CD4-positive, alpha-beta T cell treated with Interleukin-4 for 1 hour (primary cell): ENCODE measurements at places on chromosomes 16 and 17.

GRCh38 chr16:48131201-48131935, 24.4 kb downstream of the ABCC12 start:
- no peak for DNase-seq

DNA sequence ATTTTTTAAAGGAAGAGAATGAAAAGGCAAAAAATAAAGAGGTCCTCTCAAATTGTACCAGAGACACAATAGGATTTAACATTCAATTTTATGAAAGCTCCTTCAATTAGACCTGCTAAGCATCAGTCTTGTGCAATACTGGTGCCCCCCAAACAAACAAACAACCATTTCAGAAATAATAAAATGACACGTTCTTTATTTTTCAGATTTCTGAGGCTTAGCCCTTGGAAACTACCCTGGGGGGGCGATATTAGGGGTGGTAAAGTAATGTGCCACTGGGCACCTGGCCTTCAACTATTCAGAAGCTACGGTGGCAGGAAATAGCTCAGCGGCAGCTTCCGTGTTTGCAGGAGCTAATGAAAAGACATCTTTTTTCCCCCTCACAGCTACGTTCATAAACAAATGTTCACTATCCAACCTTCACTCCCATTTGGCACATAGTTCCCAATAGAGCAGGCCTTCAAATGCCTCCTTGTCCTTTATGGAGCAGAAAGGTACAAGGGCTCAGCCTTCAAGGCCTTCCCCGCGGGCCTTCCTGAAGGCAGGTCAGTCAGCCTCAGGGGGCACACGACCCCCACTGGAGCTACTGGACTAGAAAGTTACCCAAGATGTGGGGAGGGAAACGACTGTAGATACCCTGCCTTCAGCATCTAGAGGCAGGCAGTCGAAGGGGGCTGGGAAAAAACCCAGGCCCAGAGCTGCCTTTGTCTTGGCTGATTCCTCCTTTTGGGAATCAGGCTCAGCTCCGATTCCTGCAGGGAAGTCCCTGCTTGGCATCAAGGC, 44.1 kb downstream of the TBX4 start:
- no peak for DNase-seq

- peak; percentile 61 for DNase-seq
Observed at GRCh38 chr17:42275527-42276358, 448 bp downstream of the STAT5B start.

GRCh38 chr16:82265809-82266208, 95.8 kb upstream of the MPHOSPH6 start:
- no peak for DNase-seq

- no peak for DNase-seq
Observed at GRCh38 chr17:69250641-69251040, 22.0 kb upstream of the ABCA10 start.

DNA sequence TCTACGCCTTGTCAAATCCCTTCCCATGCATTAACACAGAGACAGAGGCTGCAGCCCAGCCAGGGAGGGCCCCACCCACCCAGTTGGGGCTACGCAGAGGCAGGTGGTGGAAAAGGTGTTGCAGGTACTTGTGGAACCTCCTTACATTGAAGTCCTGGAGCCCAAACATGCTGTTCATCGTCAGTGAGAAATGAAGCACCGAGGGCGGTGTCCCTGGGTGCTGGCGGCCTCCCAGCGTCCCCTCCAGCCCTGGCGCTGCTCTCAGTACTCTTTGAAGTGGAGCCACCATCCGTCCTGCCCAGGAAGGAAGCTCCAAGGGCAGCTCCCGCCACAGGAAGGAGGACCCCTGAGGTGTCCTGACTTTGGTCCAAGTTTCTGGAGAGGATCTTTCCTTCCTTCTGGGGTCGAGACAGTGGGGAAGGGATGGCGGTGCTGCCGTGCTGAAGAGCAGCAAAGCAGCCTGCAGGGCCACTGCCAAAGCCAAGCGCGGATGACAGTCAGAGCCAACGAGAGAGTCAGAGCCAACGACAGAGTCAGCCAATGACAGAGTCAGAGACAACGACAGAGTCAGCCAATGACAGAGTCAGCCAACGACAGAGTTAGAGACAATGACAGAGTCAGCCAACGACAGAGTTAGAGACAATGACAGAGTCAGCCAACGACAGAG, 23.4 kb downstream of the LMF1 start:
- DNase-seq = no peak

GRCh38 chr16:2775765-2776499, 1.1 kb downstream of the ELOB start:
- no peak for DNase-seq

DNA sequence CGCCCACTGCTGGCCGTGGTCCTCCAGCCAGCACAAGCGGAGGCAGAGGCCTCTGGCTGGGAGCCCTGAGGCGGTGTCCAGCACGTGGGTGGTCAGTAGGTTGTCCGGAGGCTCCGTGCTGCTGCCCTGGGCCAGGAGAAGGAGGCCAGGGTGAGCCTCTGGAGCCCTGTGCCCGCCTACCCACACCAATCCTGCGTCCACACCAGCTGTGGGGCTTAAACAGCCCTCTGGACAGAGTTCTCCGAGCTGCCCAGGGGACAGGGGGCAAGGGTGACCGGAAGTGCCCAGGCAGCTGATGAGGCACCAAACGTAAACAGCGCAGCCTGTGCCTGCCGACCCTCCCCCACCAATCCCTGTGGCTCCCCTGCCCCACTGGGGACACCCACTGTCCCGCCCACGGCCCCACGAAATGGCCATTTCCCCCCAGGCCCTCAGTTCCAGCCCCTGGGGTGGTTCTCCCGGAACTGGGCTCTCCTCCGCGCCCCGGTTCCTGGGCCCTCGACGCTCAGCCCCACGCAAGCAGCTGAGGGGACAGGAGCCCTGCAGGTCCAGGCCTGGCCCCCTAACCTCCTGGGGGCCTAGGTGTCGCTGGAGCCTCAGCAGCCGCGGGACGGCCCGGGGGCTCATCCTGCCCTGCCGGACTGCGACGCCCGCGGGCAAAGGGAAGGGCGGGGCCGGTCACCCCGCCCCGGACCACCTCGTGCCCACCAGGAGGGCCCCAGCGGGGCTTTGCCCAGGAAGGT, 27.9 kb upstream of the DBNDD1 start:
- no peak for DNase-seq

- DNase-seq = no peak
Observed at GRCh38 chr17:60528828-60529227, 2.8 kb upstream of the APPBP2 start.

DNA sequence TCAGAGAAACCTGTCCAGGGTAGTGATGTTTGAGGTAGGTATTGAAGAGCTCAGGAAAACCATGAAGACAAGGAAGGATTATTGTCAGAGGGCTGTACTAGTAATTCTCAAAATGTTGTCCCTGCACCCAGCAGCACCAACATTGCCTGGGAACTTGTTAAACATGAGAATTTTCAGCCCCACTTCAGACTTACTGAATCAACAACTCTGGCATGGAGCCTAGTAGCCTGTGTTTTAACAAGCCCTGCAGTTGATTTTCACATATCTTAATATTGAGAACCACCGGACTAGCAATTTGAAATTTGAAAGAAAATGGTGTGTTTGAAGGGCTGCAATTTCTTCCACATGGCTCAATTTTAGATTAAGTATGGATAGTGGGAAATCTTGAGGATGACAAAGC, 2.8 kb upstream of the KIF2B start:
- DNase-seq = no peak

- no peak for DNase-seq
Observed at GRCh38 chr16:89456419-89456959, 33.9 kb downstream of the ANKRD11 start.

DNA sequence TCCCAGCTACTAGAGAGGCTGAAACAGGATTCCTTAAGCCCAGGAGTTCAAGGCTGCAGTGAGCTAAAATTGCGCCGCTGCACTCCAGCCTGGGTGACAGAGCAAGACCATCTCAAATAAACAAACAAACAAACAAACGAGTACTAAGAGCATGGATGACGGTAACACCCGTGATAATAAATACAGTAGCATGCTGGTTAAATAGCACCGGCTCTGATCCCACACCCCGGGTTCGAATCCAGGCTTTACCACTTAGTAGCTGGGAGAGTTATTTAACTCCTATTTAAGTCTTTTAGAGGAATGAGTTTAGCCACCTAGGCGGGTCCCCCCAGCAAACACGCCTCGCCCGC, 301 bp upstream of the METTL22 start:
- DNase-seq = no peak

- no peak for DNase-seq
Observed at GRCh38 chr17:74863420-74864296, 4.0 kb upstream of the GRIN2C start.

DNA sequence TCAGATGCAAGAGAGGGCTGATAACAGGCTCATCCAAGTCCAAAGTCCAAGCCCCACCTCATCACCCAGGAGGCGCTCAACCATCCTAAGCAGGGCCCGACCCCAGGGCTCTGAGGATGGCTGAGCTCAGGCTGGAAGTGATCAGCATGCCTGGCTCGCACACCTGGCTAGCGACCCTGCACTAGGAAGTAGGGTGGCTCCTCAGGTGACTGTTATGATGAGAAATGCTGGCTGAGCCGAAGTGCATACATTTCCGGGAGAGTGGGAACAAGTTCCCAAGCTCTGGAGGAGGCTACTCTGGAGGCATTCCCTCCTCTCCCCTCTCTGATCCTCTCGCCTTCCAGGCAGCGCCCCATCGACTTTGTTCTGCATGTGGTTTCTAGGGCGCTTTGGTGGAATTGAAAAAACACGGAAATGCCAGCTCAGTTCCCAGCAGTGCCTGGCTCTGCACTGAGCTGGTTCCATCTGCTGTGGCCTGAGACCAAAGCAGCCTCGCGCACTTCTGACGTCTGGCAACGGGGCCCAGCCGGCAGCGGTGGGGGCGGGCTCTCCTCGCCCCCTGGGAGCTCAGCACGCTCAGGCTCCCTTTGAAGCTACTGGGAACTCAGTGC, 130.3 kb downstream of the IRF8 start:
- DNase-seq = no peak

DNA sequence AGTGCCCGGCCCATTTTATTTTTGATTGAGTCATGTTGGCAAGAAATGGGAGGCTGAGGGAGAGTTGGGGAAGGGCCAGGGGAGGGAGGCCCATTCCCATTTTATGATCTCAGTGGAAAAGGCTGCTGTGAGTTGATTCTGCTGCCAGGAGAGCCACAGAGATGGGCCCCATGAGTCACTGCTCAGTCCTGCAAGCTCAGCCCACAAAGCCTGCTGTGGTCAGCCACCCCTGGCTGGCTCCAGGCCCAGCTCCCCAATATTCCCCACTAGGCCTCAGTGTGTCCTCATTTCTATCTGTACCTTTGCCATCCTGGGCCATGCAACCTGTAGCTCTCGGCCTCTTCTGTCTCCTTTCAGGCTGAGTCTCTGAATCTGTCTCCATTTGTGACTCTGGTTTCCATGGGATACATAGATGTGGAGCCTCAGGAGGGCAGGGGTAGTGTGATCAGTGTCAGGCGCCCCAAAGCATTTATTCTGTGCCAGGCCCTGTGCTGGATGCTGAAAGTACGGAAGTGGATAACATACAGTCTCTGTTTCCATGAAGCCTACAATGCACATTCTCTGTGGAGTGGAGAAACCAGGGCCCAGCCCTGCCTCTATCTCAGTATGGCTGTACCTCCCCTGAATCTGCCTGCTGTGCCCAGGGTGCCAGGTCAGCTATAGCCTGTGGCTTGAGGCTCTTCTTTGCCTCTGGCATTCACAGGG, 1.9 kb upstream of the PLEKHG4 start:
- DNase-seq = no peak

DNA sequence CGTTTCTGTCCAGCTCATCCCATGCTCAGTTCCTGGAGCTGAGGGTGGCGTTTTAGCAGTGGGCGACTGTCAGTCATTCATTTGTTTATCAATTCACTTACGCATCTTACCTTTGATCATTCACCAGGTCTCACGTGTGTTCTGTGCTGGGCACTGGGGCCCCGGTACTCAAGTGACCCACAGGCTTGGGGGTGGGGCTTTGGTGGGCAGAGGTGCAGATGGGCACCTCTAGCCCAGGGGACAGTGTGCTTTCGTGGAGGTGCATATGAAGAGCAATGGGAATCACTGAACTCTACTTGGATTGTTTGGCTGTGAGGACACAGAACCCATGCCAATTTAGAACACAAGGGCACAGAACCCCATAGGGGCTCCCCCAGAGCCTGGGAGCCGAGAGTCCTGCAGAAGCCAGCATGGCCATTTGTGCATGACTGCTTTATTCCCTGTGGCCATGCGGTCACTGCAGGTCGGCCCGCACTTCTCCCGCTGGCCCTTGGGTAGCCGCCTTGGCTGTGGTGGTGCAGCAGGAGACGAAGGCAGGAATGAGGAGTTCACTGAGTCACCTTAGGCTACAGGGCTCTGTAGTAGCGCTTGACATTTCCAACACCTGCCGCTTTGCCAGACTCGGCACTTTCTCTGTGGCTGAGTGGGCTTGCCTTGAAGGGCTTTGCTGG, 144.6 kb downstream of the SNX29 start:
- DNase-seq = no peak

GRCh38 chr17:78539781-78540180, 37.4 kb downstream of the DNAH17 start:
- DNase-seq = no peak

DNA sequence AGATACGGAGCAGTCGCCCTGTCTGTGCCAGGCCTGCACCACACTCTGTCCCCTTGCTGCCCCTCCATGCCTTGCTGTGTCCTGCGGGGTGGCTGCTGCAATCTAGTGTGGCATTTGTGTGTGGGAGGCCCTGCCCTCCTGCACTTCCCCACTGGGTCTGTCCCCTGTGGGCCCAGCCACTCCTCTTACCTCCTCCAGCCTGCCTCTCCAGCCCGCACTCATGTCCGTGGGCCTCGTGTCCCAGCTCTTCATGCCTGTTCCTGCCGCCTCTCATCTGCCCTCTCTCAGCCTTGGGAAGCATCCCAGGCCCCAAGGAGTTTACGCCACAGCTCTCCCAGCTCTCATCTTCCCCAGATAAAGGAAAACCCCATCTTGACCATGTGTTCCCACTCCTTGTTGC, 26.6 kb downstream of the CRAMP1 start:
- no peak for DNase-seq

- no peak for DNase-seq
Observed at GRCh38 chr17:49456183-49456965, 38.7 kb upstream of the NGFR start.

- DNase-seq = no peak
Observed at GRCh38 chr17:78868391-78868790, 27.8 kb upstream of the USP36 start.

DNA sequence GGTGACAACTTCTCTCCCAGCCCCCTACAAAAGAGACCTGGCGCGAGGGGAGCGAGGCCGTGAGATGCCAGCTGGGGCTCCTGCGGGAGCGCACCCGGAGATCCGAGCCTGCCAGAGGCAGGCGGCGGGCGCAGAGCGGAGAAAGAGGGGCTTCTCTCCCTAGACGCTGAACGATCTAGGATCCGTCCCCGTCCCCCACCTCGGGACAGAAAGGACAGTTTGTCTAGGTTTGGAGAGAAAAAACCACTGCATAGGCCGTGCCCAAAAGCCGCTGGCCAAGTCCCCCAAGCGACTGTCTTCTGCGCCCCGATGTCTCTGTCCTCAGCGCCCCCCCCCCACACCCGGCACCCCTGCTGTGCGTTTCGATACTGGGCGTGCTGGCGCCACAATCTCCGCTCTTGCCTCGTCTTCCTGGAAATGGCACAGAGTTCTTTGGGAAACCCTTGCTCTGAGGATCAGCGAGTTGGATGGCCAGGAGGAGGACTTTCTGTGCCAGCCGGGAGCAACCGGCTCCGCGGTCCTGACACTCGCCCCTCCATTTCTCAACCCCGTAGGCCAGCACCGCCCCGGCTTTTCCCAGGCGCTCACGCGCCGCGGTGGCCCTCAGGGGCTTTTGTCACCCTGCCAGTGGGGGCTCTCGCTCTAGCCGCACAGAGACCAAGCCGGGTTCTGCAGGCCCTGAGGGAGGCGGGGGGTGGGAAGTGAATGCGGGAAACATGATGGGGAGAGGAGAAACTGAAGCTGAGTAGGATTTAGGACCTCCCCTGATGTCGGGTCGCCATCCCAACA, 1.0 kb downstream of the SSTR2 start:
- no peak for DNase-seq

- no peak for DNase-seq
Observed at GRCh38 chr17:82754297-82755208, 2.7 kb downstream of the TBCD start.
